ENCODE measurements at places on chromosomes 3 and 15.

DNA sequence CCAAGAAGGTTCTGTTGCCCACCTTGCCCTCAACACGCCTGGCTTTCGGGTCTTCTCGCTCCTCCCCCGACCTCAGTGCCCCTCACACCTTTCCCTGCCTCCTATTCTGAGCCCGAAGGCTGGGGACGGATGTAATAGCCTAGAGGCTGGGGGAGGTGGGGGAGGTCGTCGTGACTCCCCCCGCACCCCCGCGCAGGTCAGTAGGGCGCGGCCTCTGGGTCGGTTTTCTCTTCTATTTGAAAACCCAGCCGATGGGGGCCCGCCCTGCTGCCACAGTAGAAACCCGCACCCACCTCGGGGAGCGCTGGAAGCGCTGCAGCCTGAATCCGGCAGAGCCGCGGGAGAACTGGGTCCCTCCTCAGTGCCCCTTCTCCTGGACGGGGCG lies 1.0 kb upstream of the RBPMS2 start:
- no peak for DNase-seq

- no peak for DNase-seq
Observed at GRCh38 chr3:145209561-145209960, 951.4 kb downstream of the PLOD2 start.

DNA sequence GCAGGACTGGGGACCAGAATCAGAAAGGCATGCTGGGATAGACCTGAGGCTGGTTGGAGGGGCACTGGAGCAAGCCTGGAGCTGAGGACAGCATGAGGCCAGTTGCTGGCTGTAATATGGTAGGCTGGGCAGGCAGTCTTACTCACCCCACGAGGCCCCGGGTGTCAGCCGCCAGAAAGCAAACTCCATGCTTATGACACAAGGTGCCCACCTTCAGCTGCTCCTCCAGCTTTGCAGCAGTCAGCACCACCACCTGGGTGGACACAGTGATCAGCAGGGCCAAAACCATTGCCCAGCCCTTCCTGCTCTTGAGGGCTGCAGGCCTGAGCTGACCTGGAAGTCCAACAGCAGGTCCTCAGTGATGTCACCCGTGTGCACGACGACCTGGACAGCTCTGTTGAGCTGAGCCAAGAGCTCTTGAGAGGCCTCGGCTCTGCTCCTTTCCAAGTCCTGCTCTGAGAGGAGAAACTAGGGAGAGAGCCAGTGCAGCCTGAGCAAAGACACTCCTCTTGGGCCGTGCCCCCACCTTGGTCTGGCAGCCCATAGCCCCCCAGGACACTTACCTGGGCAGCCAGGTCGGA lies 747 bp downstream of the UBA7 start:
- no peak for DNase-seq

DNA sequence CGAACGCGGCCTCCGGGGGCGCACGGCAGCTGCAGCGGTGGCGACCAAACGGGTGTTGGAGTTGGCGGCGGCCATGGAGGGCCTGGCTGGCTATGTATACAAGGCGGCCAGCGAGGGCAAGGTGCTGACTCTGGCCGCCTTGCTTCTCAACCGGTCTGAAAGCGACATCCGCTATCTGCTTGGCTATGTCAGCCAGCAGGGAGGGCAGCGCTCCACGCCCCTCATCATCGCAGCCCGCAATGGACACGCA lies 725 bp downstream of the FEM1B start:
- no peak for DNase-seq

- no peak for DNase-seq
Observed at GRCh38 chr15:81170511-81170910, 26.2 kb upstream of the IL16 start.

GRCh38 chr3:15032650-15033049 lies 32.5 kb downstream of the MRPS25 start:
- DNase-seq = no peak
